Gastroesophageal sphincter (tissue), 4 donors: ENCODE measurements at places on chromosomes 7 and 10.

DNA sequence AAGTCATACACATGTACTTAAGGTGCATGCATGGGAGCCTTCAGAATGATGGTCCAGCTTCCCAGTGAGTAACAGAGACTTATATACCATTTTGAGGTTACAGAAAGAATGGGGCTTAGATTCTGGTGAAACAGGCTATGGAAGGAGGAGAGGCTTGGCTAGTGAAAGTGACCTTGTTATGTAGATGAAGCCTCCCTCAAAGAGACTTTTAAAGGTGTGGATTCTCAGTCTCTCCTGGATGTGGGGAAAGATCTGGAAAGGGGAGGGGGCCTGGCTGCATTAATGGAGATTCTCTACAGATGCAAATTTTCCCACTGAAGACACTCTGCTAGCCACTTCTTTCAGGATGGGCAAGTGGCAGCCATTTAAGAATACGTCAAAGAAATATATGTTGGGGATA is 5.5 kb downstream of the RASSF4 start:
- H3K27ac ChIP-seq = peak overlapping the region; percentile 94
- peaks cover 100% of the 10 kb centered on the region for H3K4me1 ChIP-seq
- no peaks in the 10 kb centered on the region for H3K27me3 ChIP-seq
- peak overlapping the region; percentile 12 for H3K4me3 ChIP-seq
- H3K36me3 ChIP-seq = peaks cover 7% of the 10 kb centered on the region

- no peak for ATAC-seq
- H3K4me1 ChIP-seq = no peaks in the 10 kb centered on the region
- no peak overlapping the region for H3K27ac ChIP-seq
These were observed 19.6 kb downstream of the NUDT1 start for GRCh38 chr7:2261611-2262010.

DNA sequence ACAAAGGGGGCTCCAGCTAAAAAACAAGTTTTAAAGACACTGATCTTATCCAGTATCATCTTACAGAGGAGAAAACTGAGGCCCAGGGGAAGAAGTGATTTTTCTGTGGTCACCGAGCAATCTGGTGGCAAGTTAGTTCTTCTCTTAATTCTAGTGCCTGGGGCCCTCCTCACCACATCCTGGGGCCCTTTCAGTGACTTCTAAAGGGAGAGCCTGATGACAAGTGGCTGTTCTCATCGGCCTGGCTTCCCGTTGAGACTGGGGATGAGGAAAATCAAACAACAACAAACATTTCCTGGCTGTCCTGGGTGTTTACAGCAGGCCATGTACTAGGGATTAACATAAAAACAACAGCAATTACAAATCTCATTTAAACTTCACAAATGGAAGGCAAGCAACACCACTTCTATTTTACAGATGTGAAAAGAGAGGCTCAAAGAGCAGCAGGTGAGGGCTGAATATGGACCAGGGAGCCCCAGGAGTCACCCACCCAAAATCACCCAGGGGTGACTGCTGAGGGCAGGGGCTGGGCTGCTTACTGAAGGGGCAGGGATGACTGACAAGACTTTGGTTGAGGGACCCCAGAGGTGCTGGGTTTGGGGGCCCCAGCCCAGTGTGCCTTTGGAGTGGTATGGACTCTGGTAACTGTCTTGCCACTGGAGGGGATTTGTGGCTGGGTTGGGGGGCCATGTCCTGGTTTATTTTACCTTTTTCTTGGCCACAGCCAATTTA is 24.7 kb upstream of the MTPAP start:
- no peaks in the 10 kb centered on the region for H3K4me1 ChIP-seq
- no peak for ATAC-seq
- no peaks in the 10 kb centered on the region for H3K36me3 ChIP-seq
- no peaks in the 10 kb centered on the region for H3K27me3 ChIP-seq
- no peak overlapping the region for H3K27ac ChIP-seq
- no peak overlapping the region for H3K4me3 ChIP-seq

- H3K27ac ChIP-seq = no peak overlapping the region
- no peak for ATAC-seq
- H3K36me3 ChIP-seq = no peaks in the 10 kb centered on the region
- H3K4me1 ChIP-seq = no peaks in the 10 kb centered on the region
- no peak overlapping the region for H3K4me3 ChIP-seq
These were observed 27.2 kb downstream of the EZH2 start for GRCh38 chr7:148856891-148857290.

GRCh38 chr10:118264252-118264651 is 77.9 kb downstream of the FAM204A start:
- no peak overlapping the region for H3K4me3 ChIP-seq
- no peak for ATAC-seq
- H3K4me1 ChIP-seq = no peaks in the 10 kb centered on the region
- peaks cover 5% of the 10 kb centered on the region for H3K27me3 ChIP-seq
- no peak overlapping the region for H3K27ac ChIP-seq

GRCh38 chr10:21696302-21696701 is 162.3 kb downstream of the MLLT10 start:
- no peak overlapping the region for H3K27ac ChIP-seq
- H3K27me3 ChIP-seq = no peaks in the 10 kb centered on the region
- H3K36me3 ChIP-seq = no peaks in the 10 kb centered on the region

- no peaks in the 10 kb centered on the region for H3K27me3 ChIP-seq
- H3K36me3 ChIP-seq = no peaks in the 10 kb centered on the region
- peak; percentile 10 for ATAC-seq
These were observed 742 bp downstream of the LMBR1 start for GRCh38 chr7:156892081-156892800.

GRCh38 chr10:22690158-22690557 is 24.2 kb downstream of the PIP4K2A start:
- H3K27me3 ChIP-seq = no peaks in the 10 kb centered on the region
- no peak overlapping the region for H3K4me3 ChIP-seq
- no peaks in the 10 kb centered on the region for H3K36me3 ChIP-seq
- H3K4me1 ChIP-seq = peaks cover 9% of the 10 kb centered on the region
- no peak overlapping the region for H3K27ac ChIP-seq
